ENCODE measurements at places on chromosomes 7 and 10.

GRCh38 chr7:3979611-3980299, 678.7 kb downstream of the SDK1 start:
- no peak for DNase-seq

- DNase-seq: peak; percentile 23
These were observed 457 bp downstream of the ACADSB start for GRCh38 chr10:123009105-123009820.

DNA sequence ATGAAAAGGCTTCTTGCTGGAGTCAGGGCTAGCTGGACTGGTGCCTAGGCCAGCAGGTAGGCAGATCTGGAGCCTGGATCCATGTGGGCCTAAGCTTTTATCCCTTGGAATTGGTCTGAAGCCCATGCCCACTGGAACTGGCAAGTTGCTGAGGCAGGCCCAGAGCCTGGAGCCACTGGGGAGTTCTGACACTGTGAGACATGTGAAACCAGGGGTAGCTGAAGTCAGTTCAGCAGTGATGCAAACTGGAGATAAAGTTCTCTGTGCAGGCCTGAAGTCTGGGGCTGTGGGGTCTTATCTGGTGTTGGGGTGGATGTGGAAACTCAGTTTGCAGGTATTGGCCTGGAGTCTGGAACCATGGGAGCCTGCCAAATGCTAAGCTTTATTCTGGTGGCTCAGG, 9.7 kb upstream of the THSD7A start:
- DNase-seq: no peak

GRCh38 chr10:107490389-107490788, 325.9 kb upstream of the SORCS1 start:
- DNase-seq: no peak

DNA sequence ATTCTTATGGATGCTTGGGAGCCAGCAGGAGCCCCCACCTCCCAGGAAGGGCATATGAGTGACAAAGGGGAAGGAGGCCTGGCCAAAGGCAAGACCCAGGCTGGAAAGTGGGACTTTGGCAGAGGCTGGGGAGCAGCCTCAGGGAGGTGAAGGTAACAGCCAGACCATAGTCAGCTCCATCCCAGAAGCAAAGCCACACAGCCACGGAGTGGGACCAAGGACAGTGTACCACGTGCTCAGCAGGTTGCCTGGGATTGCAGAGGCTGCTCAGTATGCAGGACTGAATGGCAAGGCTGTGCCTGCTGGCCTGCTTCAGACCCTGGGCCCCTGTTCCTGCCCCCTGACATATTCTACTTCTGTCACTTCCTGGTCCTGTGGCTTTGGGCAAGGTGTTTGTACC, 17.6 kb upstream of the GPR26 start:
- no peak for DNase-seq
